Stimulated activated CD8-positive, alpha-beta memory T cell treated with anti-CD3 and anti-CD28 coated beads, Interleukin-7, amount 100 ng/mL, for 24 hours (primary cell): ENCODE measurements at places on chromosomes 3 and 15.

- no peak for DNase-seq
These were observed 60.1 kb downstream of the SGO1 start for GRCh38 chr3:20125897-20126296.

GRCh38 chr3:126676919-126677705, 22.2 kb upstream of the TXNRD3 start:
- no peak for DNase-seq

DNA sequence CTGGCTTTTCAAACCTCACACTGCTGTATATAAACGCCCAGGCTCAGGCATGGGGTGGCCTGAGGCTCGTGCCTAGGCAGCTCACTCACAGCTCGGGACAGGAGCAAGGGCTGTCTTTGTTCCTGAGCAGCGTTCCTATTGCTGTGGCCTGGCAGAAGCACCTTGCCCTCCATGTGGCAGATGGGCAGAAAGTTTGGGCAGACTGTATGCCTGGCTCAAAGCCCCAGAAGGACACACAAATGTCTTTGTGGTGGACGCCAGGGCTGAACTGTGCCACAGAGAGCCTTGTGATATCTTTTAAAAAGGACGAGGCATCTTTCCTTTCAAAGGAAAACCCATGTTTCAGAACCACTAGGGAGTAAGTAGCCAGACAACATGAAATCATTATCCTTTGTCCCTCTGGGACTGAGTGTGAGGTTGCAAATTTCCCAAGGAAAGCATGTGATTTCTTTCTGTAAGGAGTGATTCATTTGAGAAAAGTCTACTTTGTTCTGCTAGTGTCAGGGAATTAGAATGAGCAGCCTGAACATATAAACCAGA, 29.3 kb upstream of the UBE2E1 start:
- no peak for DNase-seq

DNA sequence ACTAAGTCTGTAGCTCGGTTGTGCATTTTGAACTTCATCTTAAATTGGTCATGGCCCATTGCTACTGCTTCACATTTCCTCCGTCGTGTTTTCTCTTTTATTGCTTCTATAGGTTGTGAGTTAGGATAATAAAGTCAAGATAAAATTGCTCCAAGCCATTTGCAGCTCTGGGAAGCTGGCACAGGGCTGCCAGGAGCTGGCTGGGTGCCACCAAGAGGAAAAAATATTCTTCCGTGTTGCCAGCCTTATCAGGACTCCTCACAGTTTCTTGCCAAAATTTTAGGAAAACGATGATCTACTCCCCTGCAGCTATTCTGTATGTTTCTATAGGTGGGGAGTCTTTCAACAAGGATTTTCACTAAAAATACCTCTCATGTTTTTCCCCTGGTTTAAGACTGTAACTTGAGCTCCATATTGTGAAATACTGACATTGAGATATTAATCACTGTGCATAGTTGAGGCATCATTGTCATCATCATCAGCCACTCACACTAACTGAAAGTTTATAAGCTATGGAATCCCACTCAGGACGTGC, 55.4 kb upstream of the PIAS1 start:
- no peak for DNase-seq

DNA sequence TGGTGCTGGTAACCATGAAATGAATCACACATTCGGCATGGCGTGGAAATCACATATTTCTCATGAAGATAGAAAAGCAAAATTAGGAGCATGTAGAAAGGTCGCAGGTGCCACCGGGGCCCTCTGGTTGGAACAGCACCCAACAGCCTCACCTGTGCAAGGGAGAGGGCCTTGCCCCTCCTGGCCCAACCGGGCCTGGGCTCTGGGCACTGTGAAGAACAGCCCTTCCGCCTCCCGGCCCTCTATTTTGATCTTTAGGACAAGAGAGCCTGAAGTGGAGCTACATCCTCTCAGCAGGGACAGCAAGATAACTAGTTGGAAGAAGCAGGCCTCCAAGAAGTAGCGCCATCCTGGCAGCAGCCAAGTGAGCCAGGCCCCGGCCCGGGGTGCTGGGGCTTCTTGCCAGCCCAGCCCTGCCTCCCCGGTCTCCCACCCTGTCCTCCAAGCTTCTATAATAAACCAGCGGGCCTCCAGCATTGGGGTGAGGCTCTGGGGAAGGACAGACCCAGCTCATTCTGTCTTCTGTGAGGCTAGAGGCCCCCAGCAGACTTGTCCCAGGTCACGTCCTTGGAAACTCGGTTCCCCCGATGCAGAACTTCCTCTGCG, 46.1 kb upstream of the FGD5 start:
- no peak for DNase-seq

DNA sequence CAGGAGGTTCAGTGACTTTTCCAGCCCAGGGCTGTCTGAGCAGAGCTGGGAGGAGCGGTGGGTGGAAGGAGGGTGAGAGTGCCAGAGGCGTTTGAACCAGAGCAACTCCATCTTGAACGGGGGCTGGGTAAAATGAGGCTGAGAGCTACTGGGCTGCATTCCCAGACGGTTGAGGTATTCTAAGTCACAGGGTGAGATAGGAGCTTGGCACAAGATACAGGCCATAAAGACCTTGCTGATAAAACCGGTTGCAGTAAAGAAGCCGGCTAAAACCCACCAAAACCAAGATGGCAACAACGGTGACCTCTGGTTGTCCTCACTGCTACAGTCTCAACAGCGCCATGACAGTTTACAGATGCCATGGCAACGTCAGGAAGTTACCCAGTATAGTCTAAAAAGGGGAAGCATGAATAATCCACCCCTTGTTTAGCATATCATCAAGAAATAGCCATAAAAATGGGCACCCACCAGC, 60.2 kb downstream of the ABTB1 start:
- DNase-seq, result no peak

DNA sequence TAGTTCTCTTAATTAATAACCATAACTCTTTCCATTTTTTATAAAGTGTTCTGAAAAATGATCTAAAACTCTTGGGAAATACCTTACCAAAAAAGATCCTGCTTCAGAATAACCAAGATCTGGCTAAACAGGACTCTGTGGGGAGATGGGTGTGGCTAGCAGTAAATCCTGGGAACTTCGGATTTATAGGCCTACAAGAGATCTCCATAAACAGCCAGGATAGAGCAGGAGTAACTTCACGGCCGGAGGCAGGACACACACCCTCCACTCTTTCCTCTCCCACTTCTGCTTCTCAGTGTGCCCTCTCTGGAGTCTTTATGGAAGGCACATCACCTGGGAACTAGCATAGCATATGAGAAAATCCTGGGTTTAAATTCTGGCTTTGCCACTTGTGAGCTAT, 309.4 kb upstream of the SOX2 start:
- no peak for DNase-seq

DNA sequence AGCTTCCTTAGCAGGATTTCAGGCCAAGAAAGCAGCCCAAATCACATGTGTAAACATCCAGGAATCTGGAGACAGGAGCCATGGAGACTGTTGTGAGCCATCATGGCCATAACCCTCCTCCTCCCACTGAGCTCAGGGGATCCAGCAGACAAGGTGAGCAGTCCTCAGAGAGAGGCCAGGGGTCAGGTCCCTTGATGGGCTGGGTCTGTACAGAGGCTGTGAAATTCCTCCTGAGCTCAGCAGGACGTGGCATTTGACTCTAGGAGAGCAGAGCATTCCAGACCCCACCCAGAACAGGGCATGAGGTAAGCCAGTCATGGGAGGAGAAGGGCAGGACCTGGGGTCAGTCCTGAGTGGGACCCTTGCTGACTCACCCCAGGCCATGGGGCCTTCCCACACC, 67.0 kb upstream of the ACAN start:
- DNase-seq, result no peak

DNA sequence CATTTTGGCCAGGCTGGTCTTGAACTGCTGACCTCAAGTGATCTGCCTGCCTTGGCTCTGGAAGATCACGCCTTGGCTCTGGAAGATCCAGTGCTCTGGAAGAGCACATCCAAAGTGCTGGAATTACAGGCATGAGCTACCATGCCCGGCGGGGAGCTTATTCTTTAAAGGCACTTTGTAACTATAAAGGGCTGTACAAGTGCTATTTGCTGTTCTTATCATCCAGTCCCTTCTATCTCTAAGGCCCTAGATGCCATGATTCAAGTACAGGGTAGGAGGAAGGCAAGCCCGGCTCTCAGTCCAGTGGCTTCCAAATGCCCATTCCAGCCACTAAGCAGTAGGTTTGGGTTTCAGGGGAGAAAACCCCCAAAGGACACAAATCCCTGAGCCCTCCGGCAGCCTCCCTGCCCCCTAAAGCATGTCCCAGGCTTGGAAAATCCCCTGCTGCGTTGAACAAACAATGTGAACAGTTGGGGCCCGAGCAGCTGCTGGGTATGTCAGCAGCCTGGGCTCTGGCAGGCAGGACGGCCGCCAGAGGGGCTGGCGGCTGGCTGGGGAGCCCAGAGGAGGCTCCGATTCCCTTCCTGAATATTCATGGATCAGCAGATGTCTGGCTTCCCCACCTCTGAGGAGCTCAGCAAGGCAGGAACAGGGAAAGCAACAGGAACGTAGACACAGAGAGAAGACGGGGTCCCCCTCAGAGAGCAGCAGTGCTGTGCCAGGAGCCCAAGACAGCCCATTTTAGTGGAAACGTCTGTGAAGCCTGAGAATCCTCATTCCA, 7.7 kb downstream of the IGDCC4 start:
- DNase-seq, result no peak

- DNase-seq, result no peak
These were observed 220.0 kb downstream of the FAM43A start for GRCh38 chr3:194905696-194906095.

- DNase-seq, result no peak
These were observed 30.9 kb downstream of the MGLL start for GRCh38 chr3:127791221-127791913.

DNA sequence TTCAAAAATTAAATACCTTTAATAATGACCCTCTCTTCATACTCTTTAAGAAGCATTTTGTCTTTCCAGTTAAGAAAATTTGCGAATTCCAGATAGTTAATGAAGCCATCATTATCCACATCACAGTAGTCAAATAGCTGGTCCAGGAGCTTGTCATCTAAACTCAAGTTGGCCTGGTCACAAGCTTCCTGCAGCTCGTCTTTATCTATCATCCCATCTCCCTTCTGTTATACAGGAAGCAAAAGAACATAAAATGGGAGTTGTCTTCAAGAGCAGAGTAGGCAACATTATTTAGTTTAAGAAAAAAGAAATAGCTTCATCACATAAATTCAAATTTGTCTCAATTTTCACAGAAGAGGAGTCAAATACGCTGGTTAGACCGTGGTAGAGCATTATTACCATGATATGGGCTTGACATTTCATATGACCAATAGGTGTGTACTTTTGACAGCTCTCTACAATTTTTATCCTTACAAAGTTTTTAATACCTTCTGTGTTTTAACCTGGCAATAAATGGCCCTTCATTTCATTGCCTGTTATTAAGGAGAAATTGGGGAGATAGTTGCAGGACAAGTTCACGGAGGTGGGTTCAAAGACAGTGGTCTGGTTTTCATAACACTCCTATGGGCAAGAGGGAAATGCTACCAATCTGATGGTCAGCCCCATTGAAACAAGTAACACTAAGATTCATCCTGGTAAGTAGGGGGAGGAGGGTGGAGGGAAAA, 45.4 kb downstream of the EFHB start:
- no peak for DNase-seq

DNA sequence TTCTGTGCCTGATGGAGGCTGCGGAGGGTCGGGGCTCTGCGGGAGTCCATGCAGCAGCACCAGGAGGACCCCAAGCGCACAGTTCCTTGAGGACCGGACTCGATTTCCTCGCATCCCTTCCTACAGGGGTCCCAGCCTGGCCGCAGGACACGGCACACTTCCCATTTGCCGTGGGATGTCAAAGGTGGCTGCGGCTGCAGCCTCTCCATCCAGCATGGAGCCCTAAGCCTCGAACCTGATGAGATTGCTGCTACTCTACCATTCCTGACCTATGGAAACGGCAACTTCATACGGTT, 40.6 kb downstream of the RGMA start:
- no peak for DNase-seq

DNA sequence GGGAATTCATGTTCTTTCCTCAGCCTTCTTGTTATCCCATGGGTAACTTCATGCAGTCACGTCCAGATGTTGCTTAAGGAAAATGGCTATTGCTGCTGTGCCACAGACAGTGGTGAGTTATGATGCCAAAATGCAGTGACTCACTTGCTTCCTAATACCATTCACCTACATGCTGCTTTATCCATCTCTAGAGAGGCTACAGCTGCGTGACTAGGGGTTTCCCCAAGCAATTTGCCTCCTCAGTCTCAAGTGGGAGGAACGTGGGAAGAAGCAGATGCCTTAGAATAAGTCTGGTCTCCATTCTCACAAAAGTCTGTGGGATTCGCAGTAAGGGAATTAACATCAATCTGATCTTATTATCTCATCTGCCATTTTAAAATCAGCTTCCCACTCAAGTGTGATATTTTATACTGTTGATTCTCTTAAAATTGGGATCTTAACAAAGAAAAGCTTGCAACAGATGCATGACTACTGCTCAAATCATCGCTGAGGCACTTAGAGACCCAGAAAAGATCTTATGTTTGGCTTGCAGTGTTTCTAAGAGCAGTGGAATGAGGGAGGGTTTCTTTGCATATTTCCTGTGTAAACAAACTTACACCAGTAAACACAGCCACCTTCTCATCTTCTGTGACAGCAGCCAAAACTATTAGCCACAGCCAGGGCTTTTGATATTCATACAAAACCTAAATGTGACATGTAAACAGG, 62.0 kb upstream of the ACP3 start:
- no peak for DNase-seq

- DNase-seq, result peak; percentile 77
These were observed 17.4 kb upstream of the CLK3 start for GRCh38 chr15:74598126-74598842.

DNA sequence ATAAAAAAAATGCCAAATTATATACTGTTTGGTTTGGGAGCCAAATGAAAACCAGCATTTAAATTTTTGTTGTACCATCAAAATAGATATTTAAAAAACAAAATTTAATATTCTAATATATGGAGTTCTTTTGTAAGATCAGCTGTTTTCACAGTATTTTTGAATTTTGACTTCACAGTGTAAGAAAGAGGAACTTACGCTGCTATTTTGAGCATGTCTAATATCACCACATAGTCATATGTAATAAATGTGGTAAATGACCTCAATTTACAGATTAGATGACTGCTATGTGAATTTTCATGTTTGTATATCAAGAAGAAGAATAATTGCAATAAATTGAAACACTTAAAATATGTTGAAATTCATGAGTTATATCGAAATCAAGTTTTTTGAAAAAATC, 189.6 kb downstream of the ARRDC4 start:
- DNase-seq, result no peak

GRCh38 chr3:116298151-116298550, 147.1 kb downstream of the LSAMP start:
- no peak for DNase-seq

GRCh38 chr3:159904455-159904854, 84.2 kb upstream of the IL12A start:
- no peak for DNase-seq

- DNase-seq, result no peak
These were observed 50.2 kb downstream of the PDHB start for GRCh38 chr3:58383476-58383875.
